ENCODE measurements at places on chromosomes 5 and 9. TPM values are rescaled to one million over a fixed set of nuclear protein-coding genes. Genes with fewer than 3 reads are reported as not detected.

The SAXO1 gene
- 0.35 TPM for total RNA-seq

- no peak for DNase-seq
Observed at GRCh38 chr9:4102078-4102477, 197.8 kb downstream of the GLIS3 start.

GRCh38 chr5:41345295-41345694 is 132.0 kb upstream of the C6 start:
- DNase-seq = no peak

GRCh38 chr5:30505014-30505886 is 688.2 kb upstream of the CDH6 start:
- no peak for DNase-seq

GRCh38 chr5:53575101-53575500 is 14.7 kb downstream of the NDUFS4 start:
- no peak for DNase-seq

DNA sequence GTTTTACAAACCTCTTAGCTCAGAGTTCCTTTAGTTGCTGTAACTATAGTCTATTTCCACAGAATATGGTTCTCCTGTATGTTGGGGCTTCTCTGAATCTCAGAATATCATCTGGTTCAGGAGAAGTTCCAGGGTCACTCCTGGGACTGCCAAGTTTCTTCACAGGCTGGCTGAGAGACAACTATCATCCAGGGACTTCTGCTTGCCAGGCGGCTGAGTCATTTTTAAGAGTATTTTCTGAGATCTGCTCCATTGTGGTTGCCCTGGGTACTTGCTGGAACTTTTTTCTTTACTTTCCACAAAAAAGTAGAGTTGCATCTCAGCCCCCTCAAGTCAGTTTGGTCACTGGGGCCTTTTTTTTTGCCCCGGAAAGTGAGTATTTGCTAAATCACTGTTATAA is 566.5 kb downstream of the LRRC70 start:
- DNase-seq = no peak

GRCh38 chr5:179337796-179338676 is 7.2 kb downstream of the ADAMTS2 start:
- DNase-seq = no peak

- no peak for DNase-seq
Observed at GRCh38 chr5:109516390-109516789, 106.6 kb upstream of the PJA2 start.

GRCh38 chr5:179608131-179608581 is 15.3 kb downstream of the HNRNPH1 start:
- DNase-seq = no peak

Measured in kidney (tissue), 22 donors.